ENCODE measurements at places on chromosomes 5 and 9. TPM values are rescaled to one million over a fixed set of nuclear protein-coding genes. Genes with fewer than 3 reads are reported as not detected.

PCDHA11 gene
- 0.96 TPM for total RNA-seq

FOXD4L5 gene
- total RNA-seq: not detected

SOHLH1 gene
- not detected for total RNA-seq

DIRAS2 gene
- not detected for total RNA-seq

ADAMTS19 gene
- total RNA-seq: not detected
